ENCODE measurements at places on chromosomes 7 and 10. TPM values are rescaled to one million over a fixed set of nuclear protein-coding genes. Genes with fewer than 3 reads are reported as not detected.

Gene LIPJ
- total RNA-seq, result 0.11 TPM

Gene KCNIP2
- total RNA-seq, result 1.1 TPM

Gene ANKRD30A
- total RNA-seq, result not detected

Gene UROS
- 93.3 TPM for total RNA-seq

Gene TRIM4
- 34.6 TPM for total RNA-seq

Gene CALHM3
- total RNA-seq, result not detected

Gene CYP2C19
- total RNA-seq, result not detected

Gene ELOVL3
- 0.65 TPM for total RNA-seq

Gene TAS2R41
- total RNA-seq, result not detected

Gene CISD1
- total RNA-seq, result 36.2 TPM

Measured in articular chondrocyte of knee joint (primary cell).